M059J (cell line): ENCODE measurements at places on chromosomes 11 and 22.

DNA sequence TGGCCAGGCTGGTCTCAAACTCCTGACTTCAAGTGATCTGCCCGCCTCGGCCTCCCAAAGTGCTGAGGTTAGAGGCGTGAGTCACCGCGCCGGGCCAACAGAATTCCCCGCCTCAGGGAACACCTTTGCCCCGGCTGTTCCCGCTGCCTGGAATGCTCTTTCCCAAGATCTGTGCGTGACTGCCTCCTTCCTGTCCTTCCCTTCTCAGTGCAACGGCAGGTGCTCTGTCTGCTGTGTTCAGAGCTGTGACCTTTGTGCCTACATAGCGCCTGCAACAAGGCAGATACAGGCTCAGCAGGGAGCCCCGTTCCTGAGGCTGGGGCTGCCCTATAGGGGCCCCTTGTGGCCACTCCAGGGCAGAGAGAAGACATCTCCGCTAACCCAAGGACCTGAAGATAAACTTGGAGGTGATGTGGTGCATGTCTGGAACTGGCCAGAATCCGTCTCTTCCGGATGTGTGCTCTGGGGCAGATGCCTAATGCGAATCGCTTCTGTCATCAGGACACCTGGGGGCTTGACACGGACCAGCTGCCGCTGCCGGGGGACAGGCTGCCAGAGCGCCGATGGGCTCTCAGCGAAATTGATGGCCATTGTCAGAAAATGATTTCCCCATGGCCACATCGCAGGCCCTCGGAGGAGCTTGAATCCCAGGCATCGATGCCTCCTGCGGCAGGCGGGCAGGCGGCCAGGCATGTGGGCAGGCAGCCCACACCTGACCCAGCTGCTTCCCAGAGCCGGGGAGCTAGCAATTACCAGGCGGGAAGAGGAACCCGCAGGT lies 43.5 kb upstream of the TCF20 start:
- peak; percentile 84 for DNase-seq

GRCh38 chr22:20131597-20131858 lies at the start of gene ZDHHC8:
Gene ZDHHC8 (plus strand): TSS chr22:20131804. CDS start chr22:20131948, 144 bp downstream.
- no peak for DNase-seq

GRCh38 chr11:113019711-113020110 lies 58.5 kb downstream of the NCAM1 start:
- no peak for DNase-seq

- DNase-seq: peak; percentile 67
Observed at GRCh38 chr11:72278905-72279304, 34.9 kb upstream of the PHOX2A start.

GRCh38 chr11:102478673-102479299 lies 26.2 kb upstream of the TMEM123 start:
- DNase-seq: no peak

- DNase-seq: peak; percentile 39
Observed at GRCh38 chr11:96105197-96105895, 181.4 kb upstream of the MTMR2 start.

GRCh38 chr11:27291302-27291889 lies 71.6 kb downstream of the CCDC34 start:
- peak; percentile 25 for DNase-seq

DNA sequence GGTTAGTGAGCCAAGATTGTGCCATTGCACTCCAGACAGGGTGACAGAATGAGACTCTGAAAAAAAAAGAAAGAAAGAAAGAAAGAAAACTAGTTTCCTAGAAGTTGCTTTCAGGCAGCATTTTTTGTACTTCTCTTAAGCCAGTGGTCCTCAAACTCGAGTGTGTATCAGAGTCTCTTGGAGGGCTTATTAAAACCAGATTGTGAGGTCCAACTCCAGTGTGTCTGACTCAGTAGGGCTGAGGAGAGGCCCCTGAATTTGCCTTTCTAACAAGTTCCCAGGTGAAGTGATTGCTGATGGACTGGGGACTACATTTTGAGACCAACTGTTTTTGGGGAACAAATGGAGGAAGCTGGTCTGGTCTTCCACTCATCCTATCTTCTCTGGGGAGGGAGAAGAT lies 57.5 kb upstream of the VSTM5 start:
- DNase-seq: no peak

- peak; percentile 82 for DNase-seq
Observed at GRCh38 chr11:16925561-16926065, 88.6 kb downstream of the PLEKHA7 start.
